ENCODE measurements at places on chromosomes 12 and 14. TPM values are rescaled to one million over a fixed set of nuclear protein-coding genes. Genes with fewer than 3 reads are reported as not detected.

The E2F7 gene
- total RNA-seq: 2.5 TPM

The LRRIQ1 gene
- total RNA-seq: 0.11 TPM

The GLI1 gene
- 0.63 TPM for total RNA-seq

The AQP2 gene
- not detected for total RNA-seq

The TC2N gene
- under 0.01 TPM for total RNA-seq

The TAS2R43 gene
- total RNA-seq: 0.63 TPM

The MANSC4 gene
- total RNA-seq: not detected

The GPX2 gene
- total RNA-seq: not detected

The CBLN3 gene
- total RNA-seq: 5.6 TPM

The TSHR gene
- not detected for total RNA-seq

The ENDOU gene
- total RNA-seq: not detected

The SLCO1A2 gene
- not detected for total RNA-seq

The TMEM119 gene
- 93.2 TPM for total RNA-seq

The SLC6A15 gene
- 2.6 TPM for total RNA-seq

The ASB2 gene
- not detected for total RNA-seq

The GUCY2C gene
- not detected for total RNA-seq

The HVCN1 gene
- 4.1 TPM for total RNA-seq

The KRT4 gene
- total RNA-seq: 0.22 TPM

The ABHD12B gene
- not detected for total RNA-seq

The KRT83 gene
- total RNA-seq: not detected

The SRSF9 gene
- 129 TPM for total RNA-seq

The BCL2L14 gene
- not detected for total RNA-seq

The MYF5 gene
- not detected for total RNA-seq

The STRAP gene
- 94.1 TPM for total RNA-seq

The PLA2G1B gene
- total RNA-seq: not detected

The KCNJ8 gene
- total RNA-seq: 17.8 TPM

The KCNMB4 gene
- total RNA-seq: 2.7 TPM

The SLC4A8 gene
- 2.6 TPM for total RNA-seq

Data from GM23248 (cell line).